ENCODE measurements at places on chromosomes 6 and 20.

DNA sequence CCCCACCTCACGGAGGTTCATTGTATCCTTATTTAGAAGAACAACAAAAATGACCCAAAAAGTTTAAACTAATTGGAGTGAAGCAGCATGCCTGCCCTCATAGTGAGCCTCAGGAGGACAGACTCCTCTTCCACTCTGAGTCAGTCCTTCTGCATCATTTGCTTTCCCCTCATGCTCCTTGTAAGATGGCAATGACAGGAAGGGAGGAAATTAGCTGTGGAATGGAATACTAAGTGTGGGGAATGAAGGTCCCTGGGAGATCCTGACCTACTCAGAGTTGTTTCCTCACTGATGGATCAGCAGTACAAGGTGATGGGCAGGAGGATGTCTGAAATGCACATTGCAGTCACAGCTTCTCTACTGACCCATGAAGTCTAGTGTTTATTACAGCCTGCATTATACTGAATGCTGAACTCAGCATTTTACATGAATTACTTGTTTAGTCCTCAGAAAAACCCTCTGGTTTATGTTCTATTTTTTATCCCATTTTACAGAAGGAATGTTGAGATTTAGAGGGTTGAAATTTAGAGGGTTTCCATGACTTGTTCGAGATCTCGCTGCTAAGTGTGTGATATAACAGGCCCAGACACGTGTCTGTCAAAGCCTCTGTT is 212.0 kb upstream of the PCSK2 start:
- no peak for DNase-seq

DNA sequence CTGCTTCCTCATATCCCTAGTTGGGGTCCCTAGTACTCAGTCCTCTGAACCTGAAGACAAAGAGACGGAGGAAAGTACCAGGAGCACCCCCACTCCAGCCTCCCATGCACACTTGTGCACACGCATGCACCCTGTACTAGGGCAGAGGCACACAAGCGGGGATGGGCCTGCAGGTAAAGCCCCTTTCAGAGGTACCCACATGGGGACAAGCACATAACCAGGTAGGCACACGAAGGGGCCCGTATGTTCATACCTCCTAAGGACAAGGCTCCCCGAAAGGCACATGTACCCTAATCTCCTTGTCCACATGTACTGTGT is 1.1 kb downstream of the TMEM151B start:
- no peak for DNase-seq

- DNase-seq: no peak
These were observed 145.2 kb downstream of the CEBPB start for GRCh38 chr20:50335866-50336265.

GRCh38 chr6:34005901-34006531 is 139.9 kb downstream of the GRM4 start:
- DNase-seq: no peak

DNA sequence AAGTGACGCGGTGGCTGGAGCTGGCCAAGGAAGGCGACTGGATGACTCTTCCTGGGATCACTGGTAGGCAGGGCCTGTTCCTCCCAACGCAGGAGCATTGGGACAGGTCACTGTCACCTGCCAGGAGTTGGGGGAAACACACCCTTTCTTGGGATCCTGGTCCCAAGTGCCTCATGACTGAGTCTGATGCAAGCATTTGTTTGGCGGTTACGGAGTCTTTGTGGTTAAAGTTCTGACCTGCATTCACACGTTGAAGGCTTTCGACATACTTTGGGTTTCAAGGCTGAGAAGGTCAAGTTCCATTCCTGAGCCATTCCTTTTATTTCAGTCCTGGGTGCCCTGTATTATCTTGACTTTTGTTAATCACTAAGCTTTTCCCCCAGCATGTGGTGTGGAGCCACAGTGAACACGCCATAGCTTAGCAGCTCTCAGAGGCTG is 6.0 kb downstream of the PNLDC1 start:
- no peak for DNase-seq

DNA sequence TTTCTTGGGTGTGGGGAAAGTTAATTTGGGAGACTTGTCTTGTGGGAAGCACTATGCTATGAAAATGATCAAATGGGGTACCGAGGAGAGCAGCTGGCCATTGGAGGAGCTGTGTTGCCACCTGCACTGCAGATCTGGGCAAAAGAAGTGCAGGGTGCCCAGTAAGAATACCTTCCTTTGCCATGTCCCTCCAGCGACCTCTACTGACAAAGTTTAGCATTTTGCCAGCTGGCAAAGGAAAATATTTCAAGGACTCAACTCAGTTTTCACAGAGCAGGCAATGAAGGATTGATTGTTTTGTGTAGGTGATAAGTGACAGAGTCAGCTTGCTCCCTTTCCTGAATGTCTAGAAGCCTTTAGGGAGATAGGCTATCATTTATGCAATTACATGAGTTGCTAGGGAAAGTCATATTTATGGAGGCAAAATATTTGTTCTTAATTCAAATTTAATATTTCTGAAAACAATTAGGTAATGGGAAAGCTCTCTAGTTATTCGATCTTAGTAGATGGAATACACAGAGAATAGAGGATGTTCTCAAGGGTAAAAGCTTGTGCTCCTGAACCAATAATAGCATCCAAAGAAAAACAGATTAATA is 118.4 kb downstream of the FARS2 start:
- DNase-seq: no peak

- DNase-seq: no peak
These were observed 211.5 kb upstream of the DTNBP1 start for GRCh38 chr6:15874326-15874725.

- no peak for DNase-seq
These were observed 101.2 kb upstream of the STXBP5 start for GRCh38 chr6:147103007-147103406.

GRCh38 chr20:56665806-56666205 is 36.7 kb downstream of the TFAP2C start:
- no peak for DNase-seq

- no peak for DNase-seq
These were observed 34.8 kb upstream of the FILIP1 start for GRCh38 chr6:75528423-75528822.

DNA sequence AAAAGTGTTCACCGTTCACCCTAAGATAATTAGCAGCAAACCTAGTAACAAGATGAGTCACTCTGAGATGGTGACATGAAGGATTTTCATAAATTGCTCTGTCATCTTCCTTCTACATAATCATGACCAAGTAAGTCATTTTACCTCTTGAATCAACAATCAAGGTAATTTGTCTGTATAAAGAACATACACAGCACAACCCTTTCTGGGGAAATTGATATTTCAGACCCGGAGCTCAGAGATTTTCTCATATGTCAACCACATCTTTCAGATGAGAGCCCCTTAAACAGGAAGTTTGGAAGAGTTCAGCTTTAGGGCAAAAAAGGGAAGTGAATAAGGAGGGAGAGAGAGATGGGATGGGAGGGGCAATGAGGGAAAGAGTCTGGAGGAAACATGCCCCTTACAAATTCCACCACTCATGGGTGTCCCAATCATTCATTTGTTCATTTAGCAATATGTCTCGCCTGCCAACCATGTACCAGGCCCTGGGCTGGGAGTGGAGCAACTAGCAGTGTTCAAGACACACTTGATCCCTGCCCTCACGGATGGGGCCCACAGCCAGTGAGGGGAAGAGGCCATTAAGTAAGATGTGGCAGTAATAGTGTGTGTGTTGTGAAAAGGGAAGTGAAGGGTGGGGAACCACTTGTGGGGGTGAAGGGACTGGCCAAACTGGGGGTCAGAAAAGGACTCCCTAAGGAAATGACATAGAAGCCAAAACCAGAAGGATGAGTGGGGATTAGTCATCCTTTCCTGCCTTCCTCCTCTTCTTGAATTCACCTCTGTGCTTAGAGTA is 190.9 kb downstream of the MAFB start:
- DNase-seq: no peak

- no peak for DNase-seq
These were observed 9.2 kb downstream of the SPATA2 start for GRCh38 chr20:49906101-49906604.

GRCh38 chr20:46303176-46303956 is 4.9 kb downstream of the CDH22 start:
- DNase-seq: no peak

DNA sequence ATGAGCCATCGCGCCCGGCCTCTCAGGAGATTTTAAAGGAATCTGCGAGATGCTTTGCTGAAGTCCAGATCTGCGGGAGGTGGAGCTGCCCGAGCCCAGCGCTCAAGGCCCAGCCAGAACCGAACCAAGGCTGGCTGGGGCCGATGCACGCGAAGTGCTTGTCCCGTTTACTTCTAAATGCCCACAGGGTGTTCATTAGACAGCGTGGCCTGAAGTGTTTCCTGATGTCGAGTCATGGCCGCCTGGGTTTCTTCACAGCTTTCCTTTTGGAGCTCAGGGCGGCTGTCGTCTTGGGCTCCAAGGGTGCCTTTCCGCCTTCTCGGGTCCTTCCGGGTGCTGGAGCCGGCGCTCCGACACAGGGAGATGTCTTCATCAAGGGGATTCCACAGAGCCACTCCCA is 25.1 kb upstream of the CCR6 start:
- no peak for DNase-seq

DNA sequence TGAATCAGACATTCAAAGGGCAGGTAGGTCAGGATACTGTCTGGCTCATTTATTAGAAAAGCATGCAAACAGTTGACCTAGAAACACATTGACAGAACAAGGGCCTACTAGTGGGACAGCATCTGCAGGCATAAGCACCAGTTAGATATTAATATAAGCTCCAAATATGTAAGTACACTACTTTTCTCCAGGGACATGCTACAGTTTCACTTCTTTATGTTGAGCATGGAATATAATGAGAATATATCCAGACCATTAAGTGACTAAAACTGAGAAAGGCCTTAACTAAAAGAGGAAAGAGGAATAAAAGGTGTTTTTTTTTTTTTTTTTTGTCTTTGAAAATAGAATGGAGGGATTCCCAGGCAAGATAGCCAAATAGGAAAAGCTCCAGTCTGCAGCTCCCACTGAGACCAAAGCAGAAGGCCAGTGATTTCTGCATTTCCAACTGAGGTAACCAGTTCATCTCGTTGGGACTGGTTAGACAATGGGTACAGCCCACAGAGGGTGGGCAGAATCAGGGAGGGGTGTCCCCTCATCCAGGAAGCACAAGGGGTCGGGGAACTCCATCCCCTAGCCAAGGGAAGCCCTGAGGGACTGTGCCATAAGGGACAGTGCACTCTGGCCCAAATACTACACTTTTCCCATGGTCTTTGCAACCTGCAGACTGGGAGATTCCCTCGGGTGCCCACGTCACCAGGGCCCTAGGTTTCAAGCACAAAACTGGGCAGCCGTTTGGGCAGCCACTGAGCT is 251.6 kb downstream of the PHF3 start:
- DNase-seq: no peak

DNA sequence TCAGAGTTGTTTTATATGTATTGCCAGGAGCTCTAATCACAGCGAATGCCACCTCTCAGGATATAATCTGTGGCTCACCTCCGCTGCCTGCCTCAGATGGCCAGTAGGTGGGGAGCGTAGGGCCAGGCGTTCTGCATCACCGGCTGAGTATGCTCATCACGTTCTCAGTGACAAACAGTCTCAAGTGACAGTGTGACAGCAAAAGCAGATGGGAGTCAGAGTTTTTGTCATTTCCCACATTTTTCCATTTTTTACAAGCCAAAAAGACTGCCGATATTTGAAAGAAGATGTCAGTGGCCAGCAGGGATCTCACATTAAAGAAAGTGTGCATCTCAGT is 208.7 kb downstream of the ALDH8A1 start:
- DNase-seq: no peak

GRCh38 chr20:6765469-6766058 is 1.9 kb upstream of the BMP2 start:
- no peak for DNase-seq
